GM12865 (cell line): ENCODE measurements at places on chromosomes 2 and 18.

- DNase-seq = no peak
These were observed 28.1 kb upstream of the TMEM247 start for GRCh38 chr2:46451131-46451711.

DNA sequence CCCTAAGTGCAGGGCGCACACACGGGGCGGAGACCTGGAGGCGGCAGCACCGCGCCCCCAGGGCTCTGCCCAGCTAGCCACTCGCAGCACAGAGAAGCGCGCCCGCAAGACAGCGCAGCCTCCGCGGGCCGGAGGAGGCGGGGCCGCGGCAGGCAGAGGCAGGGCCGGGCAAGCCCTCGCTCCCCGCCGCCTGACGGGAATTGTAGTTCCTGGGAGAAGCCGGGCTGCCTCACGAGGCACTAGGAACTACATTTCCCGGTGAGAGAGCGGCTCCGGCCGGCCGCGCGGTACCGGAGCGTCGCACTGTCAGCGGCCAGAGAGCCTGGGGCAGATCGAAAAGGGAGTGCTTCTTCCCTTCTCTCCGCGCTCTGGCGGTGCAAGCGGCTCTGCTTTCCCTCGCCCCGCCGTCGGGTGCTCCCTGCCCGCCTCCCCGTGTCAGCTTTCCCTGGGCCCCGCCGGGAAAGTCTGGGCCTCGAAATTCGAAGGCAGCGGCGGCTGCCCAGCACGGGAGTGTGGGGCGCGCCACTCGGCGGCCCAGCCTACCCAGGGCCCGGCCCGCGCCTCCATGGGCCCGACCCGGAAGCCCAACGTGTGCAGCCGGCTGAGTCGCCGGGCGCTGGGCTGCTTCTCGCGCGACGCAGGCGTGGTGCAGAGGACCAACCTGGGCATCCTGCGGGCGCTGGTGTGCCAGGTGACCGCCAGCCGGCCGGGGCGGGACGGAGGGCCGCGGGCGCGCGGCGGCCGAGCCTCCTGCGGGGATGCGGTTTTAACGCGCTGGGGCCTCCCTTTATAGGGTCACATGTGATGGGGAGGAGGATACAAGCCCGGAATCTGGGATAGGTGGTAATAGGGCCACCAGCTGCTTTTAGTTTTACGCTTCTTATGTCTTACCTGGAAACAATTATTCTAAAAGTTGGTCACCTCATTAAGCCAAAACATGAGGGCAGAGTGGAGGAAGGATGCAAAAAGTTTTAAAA is at the start of gene DCAF17:
Gene DCAF17 (plus strand): TSS at position 214 of the 977 bp plus-strand sequence. CDS start 352 bp downstream, at position 566.
- peak; percentile 100 for DNase-seq

DNA sequence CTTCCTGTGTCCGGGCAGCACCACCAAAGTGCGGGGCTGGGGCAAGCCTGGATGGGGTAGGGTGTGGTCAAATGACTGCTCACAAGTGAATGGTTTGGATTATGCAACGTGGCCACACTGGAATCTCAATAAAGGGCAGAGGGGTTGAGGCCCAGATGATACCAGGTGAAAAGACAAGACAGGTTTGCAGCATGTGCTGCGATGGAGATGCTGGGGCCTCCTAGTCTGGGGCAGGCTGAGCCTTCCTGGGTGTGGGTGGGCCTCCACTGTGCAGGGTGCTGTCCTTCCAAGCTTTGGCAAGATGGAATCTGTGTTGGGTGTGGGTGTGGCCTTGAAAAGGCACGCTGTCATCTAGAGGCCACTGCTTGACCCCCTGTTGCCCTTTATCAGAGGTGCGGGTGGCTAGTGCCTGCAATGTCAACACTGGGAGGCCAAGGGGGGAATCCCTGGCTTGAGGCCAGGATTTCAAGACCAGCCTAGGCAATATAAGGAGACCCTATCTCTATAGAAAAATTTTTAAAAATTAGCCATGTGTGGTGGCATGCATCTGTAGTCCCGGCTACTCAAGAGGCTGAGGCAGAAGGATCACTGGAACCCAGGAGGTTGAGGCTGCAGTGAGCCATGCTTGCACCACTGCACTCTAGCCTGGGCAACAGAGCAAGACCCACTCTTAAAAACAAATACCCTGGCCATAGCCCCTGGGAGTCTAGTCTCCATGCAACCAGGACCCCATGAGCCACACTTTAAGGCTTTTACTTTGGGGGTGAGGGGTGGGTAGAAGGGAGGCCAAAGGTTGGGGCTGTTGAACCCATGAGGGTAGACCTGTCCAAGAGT is 13.8 kb downstream of the RRM2 start:
- DNase-seq = no peak

- DNase-seq = no peak
These were observed 19.1 kb upstream of the MARCHF4 start for GRCh38 chr2:216391401-216391800.

DNA sequence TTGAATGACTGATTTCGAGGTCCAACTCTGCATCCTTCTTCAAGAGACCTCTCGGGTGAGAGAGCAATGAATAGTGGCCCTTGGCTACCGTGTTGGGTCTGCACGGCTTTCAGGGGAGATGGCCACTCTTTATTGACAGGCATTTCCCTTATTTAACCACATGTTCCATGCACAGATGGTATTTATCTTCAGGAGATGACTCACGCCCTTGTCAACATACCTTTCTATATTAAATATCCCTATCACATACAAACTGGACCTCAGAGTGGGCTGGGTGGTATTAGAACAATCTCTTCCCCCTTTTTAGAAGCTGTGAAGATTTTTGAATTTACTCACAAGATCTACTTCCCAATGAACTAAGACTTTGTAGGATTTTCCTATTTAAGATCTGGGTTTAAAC is 109.6 kb upstream of the CDC42EP3 start:
- no peak for DNase-seq

DNA sequence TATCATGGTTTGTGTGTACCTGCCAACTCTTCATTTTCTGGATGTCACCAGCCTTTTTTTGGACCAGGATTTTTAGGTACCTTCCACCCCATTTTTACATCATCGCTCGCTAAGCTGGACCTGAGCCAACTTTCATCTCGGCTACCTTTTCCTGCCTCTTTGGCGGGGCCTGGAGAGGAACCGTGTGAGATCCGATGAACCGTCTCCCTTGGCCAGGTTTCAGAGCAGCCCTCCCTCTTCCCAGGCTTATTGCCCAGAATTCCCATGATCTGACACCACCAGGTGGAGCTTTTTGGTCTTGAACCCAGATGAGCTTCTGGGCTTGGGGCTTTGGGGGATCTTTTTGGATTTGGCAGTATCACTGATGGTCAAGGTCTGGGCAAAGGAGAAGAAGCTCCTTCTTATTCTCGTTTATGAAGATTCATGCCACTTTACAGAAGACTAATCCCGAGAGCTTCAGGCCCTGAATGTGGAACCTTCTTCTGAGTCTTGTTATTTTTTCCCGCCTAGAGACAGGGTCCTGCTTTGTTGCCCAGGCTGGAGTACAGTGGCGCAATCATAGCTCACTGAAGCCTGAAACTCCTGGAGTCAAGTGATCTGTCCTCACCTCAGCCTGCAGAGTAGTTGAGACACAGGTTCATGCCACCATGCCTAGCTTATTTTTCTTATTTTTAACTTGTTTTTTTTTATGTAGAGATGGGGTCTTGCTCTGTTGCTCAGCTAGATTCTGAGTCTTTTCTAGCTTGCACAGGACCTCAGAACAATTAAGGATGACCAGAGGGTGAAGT is 50.4 kb downstream of the GATA6 start:
- DNase-seq = no peak

DNA sequence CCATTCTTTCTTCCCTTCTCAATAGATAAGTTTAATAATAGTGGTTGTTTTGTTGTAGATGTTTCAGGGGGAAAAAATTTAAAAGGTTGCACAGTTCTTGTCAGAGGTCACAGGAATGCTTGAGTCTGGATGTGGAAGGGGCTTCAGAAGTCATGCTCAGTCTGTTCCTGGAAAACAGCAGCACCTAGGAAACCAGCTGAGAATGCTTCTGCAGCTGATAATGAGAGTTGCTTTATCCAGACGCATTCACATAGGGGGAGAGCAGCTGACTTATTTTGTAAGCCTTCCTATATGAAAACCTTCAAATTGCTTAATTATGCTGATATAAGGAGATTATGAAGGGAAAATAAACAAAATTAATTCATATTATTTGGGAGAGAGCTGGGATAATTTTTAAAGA is 235.5 kb downstream of the GULP1 start:
- DNase-seq = no peak

GRCh38 chr18:8507361-8507760 is 101.9 kb upstream of the RAB12 start:
- DNase-seq = no peak

GRCh38 chr2:231038483-231039293 is 1.4 kb downstream of the C2orf72 start:
- DNase-seq = no peak

DNA sequence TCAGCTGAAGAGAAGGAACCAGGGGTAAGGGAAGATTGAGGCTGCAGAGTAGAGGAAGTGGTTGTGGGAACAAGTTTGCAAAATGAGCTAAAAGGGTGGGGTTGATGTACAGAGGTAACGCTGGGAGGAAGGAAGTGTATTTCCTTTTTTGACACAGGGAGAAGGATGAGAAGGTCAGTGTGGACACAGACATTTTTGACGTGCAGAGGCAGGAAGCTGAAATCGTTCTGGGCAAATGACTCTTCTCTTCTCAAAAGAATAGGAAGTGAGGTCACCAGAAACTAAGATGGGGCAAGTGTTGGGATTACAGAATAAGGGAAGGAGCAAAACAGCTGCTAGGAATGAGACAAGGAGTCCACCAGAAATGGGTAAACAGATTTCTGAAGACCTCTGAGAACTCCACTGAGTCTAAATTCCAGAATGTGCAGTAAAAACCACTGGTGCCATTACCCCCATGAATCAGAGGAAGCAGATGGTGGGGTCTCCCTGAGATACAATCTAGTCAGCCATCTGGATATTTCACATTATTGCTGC is 20.0 kb upstream of the RNF149 start:
- DNase-seq = peak; percentile 36

- no peak for DNase-seq
These were observed 48.6 kb downstream of the EML6 start for GRCh38 chr2:54772110-54772509.

DNA sequence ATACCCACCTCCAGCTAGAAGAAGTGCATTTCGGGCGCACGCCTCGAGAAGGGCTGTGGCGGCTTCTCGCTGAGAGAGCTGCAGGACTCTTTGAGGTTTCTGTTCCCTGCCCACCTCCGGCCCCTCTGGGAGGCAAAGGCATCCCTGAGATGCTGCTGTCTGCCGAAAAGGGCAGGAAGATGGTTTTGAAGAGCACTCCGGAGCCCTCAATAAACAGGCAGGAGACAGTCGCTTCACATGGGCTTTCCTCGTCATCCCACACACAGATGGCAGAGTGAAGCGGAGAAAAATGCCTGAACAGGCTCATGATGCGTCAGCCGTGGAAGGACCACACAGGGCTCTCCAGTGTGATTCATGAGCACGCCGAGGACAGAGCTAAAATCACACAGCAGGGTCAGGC is 25.4 kb upstream of the GLI2 start:
- no peak for DNase-seq

DNA sequence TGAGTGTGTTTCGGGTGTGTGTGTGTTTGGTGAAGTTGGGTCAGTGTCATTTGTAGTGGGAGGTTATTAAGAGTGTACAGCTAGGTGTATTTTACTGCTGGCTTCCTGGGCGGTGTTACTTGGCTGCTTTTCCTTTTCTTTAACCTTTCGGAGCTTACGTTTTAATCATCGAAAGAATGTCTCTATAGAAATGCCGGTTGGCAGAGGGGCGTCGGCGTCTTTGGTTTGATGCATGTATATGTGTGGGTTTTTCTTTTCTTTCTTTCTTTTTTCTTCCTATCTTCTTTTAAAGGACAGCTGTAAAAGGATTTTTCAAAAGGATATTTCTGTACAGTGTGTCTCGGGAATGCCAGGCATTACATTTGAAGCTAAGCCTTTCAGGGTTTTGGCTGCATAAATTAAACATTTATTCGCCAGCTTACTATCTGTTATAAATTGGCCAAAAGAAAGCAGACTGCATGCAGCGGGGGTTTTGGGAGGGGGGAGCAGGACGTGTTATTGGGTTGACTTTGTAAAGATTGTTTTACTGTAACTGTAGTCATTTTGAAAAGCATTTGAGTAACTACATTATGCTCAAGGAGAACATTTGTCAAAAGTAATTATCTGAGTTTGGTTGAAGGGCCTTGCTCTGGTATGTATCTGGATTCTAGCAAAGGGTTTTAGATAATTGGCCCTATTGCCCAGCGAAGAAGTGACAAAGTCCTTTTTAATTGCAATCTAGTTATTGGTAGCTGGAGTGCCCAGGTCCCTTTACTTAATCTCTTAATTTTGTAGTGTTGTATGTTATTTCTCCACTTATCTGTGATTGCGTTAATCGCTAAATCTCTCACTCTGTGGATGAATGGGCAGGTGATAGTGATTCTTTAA is 1.6 kb downstream of the ASXL3 start:
- DNase-seq = no peak

DNA sequence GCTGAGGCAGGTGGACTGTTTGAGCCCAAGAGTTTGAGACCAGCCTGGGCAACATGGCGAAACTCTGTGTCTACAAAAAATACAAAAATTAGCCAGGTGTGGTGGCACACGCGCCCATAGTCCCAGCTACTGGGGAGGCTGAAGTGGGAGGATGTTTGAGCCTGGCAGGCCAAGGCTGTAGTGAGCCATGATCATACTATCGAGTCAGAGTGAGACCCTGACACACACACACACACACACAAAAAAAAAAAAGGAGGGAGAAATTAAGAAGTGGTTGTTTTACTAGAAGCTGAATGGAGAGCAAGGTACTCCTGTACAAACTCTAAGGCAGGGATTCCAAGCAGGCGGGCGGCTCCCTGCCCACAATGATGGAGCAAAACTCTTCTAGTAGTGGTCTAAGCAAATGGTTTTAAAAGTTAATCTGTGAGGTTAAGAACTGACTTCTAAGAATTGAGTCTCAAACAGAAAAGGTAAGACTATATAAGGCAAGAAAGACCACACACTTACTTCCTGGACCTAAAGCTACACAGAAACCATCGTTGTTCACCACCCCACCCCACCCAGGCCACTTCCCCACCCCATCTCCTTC is 2.6 kb downstream of the ANKRD44 start:
- DNase-seq = peak; percentile 82

DNA sequence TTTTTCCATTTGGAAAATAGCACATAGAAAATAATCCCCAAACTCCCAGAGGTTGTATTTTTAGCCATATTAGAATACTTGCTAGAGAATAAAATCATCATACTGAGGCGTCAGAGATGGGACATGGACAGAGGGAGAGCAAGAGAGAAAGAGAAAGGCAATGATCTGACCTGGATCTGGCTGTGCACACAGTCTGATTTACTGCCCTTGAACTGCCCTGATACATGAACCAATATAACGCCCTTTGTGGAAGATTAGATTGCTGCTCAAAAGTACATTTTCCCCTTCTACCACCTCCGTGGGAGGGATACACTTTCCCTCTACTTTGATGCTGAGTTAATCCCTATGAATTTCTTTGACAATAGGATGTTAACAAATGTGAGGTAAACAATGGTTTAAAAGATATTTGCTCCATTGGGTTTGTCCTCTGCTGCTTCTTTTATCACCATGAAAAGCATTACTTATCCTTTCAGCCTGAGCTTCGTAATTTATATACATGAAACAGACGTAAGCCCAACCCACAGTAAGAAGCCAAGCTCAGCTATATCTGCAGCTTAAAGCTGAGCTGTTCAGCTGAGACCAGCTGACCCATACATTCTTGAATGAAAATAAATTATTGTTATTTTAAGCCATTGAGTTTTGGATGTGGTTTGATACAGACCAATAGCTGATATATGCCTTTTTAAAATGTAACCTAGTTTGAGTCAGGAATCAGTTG is 1664.6 kb upstream of the CELF4 start:
- no peak for DNase-seq
